ENCODE measurements at places on chromosomes 3 and 15. TPM values are rescaled to one million over a fixed set of nuclear protein-coding genes. Genes with fewer than 3 reads are reported as not detected.

DNA sequence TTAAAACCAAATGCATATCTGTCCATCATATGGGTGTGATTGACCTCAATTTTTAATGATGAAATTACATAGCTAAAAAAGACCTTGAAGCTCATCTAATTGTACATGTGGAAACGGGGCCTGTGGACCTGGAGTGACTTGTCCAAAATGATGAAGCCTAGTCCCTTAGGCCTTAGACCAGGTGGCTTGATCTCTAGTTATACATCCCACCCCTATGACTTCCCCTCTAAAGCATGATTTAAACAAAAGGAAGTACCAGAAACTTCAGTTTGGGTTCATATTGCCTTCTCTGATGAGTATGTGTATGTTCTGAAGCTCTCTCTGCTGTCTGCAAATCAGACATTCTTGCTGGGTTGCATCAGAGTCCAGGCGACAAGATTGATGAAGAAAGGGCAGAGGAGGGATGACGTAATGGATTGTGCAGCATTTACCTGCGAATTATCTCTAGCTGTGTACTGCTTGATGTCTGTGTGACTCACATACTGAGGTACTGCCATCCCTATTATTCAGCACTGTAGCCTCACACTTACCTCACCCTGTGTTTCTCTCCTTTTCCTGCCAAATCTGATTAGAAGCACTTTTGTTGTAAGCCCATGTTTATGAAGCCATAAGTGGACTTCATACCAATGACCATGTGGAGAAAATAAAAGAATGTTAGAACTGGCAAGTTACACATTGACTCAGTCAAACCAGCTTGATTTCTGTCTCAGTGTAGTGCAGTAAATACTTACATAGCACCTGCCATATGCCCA is 111.5 kb downstream of the FILIP1L start:
- peak overlapping the region; percentile 55 for H3K27ac ChIP-seq
- no peak overlapping the region for H3K4me3 ChIP-seq
- no peaks in the 10 kb centered on the region for H3K36me3 ChIP-seq
- H3K4me1 ChIP-seq, result peaks cover 29% of the 10 kb centered on the region
- H3K27me3 ChIP-seq, result no peaks in the 10 kb centered on the region

NOX5 gene
- polyA plus RNA-seq, result 0.05 TPM

GRCh38 chr3:66303491-66303901 is 82.7 kb downstream of the SLC25A26 start:
- DNase-seq, result no peak
- no peak overlapping the region for H3K27ac ChIP-seq
- H3K36me3 ChIP-seq, result no peaks in the 10 kb centered on the region
- no peak overlapping the region for H3K4me3 ChIP-seq

MKRN3 gene
- 4.7 TPM for polyA plus RNA-seq

GRCh38 chr15:37973856-37974255 is 39.4 kb downstream of the TMCO5A start:
- H3K27me3 ChIP-seq, result no peaks in the 10 kb centered on the region
- no peaks in the 10 kb centered on the region for H3K36me3 ChIP-seq
- no peak overlapping the region for H3K4me3 ChIP-seq
- DNase-seq, result no peak

GRCh38 chr3:173846584-173846983 is 449.0 kb downstream of the NLGN1 start:
- H3K27ac ChIP-seq, result no peak overlapping the region
- no peaks in the 10 kb centered on the region for H3K36me3 ChIP-seq
- H3K4me3 ChIP-seq, result no peak overlapping the region
- no peaks in the 10 kb centered on the region for H3K27me3 ChIP-seq
- peak; percentile 1 for DNase-seq
- H3K4me1 ChIP-seq, result no peaks in the 10 kb centered on the region

- peaks cover 14% of the 10 kb centered on the region for H3K4me1 ChIP-seq
- H3K27me3 ChIP-seq, result no peaks in the 10 kb centered on the region
- no peak overlapping the region for H3K4me3 ChIP-seq
- H3K36me3 ChIP-seq, result no peaks in the 10 kb centered on the region
- no peak for DNase-seq
- no peak overlapping the region for H3K27ac ChIP-seq
Measured at GRCh38 chr3:28669870-28670269, 321.2 kb upstream of the AZI2 start.

GRCh38 chr3:188185717-188186251 is 31.8 kb downstream of the LPP start:
- no peak for DNase-seq
- H3K4me1 ChIP-seq, result peaks cover 11% of the 10 kb centered on the region
- no peak overlapping the region for H3K4me3 ChIP-seq
- H3K27me3 ChIP-seq, result no peaks in the 10 kb centered on the region
- H3K27ac ChIP-seq, result peak overlapping the region; percentile 28
- H3K36me3 ChIP-seq, result peaks cover 3% of the 10 kb centered on the region

TIPARP gene
- polyA plus RNA-seq, result 6.2 TPM

GRCh38 chr3:125431912-125432790 is 57.0 kb upstream of the ZNF148 start:
- H3K27ac ChIP-seq, result no peak overlapping the region
- H3K4me1 ChIP-seq, result peaks cover 6% of the 10 kb centered on the region
- no peak overlapping the region for H3K4me3 ChIP-seq

CA12 gene
- 44.3 TPM for polyA plus RNA-seq

FAM81A gene
- polyA plus RNA-seq, result 1.1 TPM

DNA sequence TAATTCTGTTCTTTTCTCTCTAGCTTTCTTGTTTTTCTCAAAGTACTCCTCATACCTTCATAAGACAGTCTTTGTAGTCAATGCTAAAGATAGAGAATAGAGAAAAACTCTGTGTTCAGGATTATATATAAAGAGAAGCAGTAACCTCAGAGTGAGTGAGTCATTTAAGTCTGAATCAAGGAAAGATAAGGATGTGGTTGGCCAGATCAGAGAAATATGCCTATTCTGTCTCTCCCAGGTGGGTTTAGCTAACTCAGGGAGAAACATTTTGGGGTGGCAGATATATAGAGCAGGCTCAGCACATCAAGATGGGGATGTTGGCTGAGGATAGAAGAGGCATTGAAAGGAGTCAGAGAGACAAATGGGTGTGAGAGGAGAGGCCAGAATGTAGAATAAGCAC is 31.4 kb downstream of the GTF2E1 start:
- H3K27me3 ChIP-seq, result no peaks in the 10 kb centered on the region
- peaks cover 56% of the 10 kb centered on the region for H3K36me3 ChIP-seq
- H3K4me3 ChIP-seq, result no peak overlapping the region
- no peak for DNase-seq
- peaks cover 6% of the 10 kb centered on the region for H3K4me1 ChIP-seq

TNNC1 gene
- polyA plus RNA-seq, result 2.6 TPM

DNA sequence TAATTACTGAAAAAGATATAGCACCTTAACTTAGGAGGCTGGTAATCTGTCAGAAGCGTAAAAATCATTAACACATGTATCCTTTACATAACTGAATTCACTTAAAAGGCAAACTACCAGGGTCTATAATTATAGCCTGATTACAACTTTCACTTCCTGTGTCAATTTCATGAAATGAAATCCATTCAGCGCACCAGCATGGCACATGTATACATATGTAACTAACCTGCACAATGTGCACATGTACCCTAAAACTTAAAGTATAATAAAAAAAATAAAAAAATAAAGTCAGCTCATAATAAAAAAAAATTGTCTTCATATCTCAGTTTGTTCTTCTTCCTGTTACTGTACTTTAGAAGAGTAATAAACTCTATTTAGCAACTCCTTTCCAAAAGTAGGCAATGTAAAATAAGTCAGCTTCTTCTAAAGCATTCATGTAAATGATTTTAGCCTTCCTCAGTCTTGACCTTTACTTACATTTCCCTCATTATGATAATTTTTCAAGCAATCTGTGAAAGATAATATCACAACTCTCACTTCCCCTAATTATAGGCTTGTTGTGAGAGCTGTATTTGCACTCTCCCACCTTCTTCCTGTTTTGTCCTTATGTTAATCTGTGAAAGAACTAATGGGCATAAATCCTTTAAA is 50.1 kb downstream of the KBTBD8 start:
- H3K27ac ChIP-seq, result no peak overlapping the region
- H3K27me3 ChIP-seq, result no peaks in the 10 kb centered on the region
- H3K36me3 ChIP-seq, result no peaks in the 10 kb centered on the region

GRCh38 chr15:31930967-31931366 is 99.3 kb upstream of the CHRNA7 start:
- no peaks in the 10 kb centered on the region for H3K36me3 ChIP-seq
- no peaks in the 10 kb centered on the region for H3K4me1 ChIP-seq
- H3K27ac ChIP-seq, result no peak overlapping the region
- no peaks in the 10 kb centered on the region for H3K27me3 ChIP-seq
- H3K4me3 ChIP-seq, result no peak overlapping the region

EPHB1 gene
- polyA plus RNA-seq, result 0.84 TPM

DNA sequence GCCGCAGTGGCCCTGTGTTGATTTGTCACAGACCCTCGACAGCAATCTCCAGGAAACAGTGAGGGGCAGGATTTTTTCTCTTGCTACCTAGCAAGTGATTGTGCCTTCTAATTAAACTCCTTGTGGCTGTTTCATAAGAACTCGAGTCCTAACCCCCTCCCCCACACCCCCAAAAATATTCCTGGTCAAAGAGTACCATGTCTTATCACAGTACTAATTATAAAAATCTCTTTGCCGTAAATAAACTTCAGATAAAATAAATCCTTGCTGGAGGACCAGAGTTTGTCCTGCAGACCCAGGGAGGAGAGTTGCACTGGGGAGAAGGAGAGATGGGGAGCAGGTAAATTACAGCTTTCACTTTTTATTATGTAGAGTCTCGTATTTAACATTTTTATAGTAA is 64.3 kb downstream of the FAM174B start:
- H3K4me1 ChIP-seq, result no peaks in the 10 kb centered on the region
- no peak overlapping the region for H3K27ac ChIP-seq
- H3K36me3 ChIP-seq, result no peaks in the 10 kb centered on the region
- no peak overlapping the region for H3K4me3 ChIP-seq
- no peak for DNase-seq
- H3K27me3 ChIP-seq, result no peaks in the 10 kb centered on the region

LYZL4 gene
- polyA plus RNA-seq, result not detected

ATP8B4 gene
- polyA plus RNA-seq, result 0.03 TPM

DNA sequence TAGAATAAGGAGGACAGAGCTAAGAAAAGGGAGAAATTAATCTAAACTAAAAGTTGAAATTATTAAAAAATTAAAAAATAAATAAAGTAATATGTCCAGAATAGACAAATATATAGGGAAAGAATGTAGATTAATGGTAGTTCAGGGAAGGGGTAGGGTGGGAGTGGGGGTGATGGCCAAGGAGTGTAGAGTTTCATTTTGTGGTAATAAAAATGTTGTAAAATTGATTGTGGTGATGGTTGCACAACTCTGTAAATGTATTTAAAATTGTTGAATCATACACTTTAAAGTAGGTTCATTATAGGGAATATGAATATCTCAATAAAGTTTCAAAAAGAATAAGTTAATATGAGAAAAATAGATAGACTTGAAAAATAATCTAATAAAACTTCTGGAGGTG is 21.0 kb upstream of the FNDC3B start:
- no peaks in the 10 kb centered on the region for H3K27me3 ChIP-seq
- no peak for DNase-seq
- H3K27ac ChIP-seq, result no peak overlapping the region
- H3K36me3 ChIP-seq, result no peaks in the 10 kb centered on the region
- H3K4me1 ChIP-seq, result no peaks in the 10 kb centered on the region

DNA sequence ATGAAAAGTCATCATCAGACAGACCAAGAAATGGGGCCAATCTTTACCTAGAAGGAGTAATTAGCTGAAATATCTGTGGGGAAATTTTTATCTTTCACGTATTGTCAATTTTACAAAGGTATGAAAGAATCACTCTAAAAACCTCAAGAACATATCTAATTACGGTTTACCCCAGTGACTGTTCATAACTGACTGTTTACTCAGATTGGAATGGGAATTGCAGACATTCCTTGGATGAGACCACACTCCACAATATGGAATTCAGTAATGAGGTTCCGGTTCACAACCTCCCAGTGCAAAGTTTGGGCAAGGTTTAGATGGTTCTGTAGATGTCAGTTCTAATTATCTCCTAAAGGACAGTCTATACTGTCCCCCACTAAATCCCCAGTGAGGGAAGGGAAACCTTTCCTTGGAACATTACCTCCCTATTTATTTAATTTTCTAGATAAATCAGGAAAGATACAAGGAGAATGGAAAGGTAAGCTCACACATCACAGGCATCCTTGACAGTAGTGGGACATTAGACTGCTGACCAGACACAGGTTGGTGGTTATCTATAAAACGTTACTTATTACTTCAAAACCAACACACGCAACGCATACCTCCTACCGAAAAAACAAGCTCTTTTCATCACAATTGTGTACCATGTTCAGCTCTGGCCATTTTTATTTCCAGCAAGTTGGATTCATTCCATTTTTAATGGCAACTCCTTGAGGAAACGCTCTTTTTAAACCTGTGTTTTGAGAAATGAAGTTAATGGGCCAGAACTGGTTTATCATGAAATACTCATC is 129.9 kb downstream of the RORA start:
- no peak for DNase-seq
- no peak overlapping the region for H3K27ac ChIP-seq

- no peak for DNase-seq
- H3K4me3 ChIP-seq, result no peak overlapping the region
- no peak overlapping the region for H3K27ac ChIP-seq
- H3K4me1 ChIP-seq, result no peaks in the 10 kb centered on the region
Measured at GRCh38 chr3:88434001-88434400, 284.2 kb downstream of the C3orf38 start.

DNA sequence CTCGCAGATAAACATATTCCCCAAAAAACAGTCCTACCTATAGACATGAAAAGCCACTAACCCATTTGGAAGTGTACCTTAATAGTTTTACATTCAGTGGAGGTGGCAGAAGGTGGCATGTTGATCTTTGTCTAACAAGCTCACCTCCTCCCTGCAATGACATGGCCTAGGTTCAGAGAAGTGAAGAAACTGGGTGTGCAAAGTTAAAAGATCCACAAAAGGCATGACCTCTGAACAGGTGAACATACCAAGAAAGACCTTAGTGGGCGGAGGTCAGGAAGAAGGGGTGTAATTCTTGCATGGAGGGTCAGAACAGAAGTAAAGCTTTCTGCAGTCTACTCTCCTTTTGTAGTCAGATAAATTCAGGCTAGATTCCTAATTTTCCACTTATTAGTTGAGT is 822 bp downstream of the MRPL3 start:
- peak overlapping the region; percentile 78 for H3K27ac ChIP-seq
- H3K27me3 ChIP-seq, result no peaks in the 10 kb centered on the region
- peak overlapping the region; percentile 84 for H3K4me3 ChIP-seq
- peak; percentile 18 for DNase-seq

TCF12 gene
- polyA plus RNA-seq, result 50.6 TPM

DNA sequence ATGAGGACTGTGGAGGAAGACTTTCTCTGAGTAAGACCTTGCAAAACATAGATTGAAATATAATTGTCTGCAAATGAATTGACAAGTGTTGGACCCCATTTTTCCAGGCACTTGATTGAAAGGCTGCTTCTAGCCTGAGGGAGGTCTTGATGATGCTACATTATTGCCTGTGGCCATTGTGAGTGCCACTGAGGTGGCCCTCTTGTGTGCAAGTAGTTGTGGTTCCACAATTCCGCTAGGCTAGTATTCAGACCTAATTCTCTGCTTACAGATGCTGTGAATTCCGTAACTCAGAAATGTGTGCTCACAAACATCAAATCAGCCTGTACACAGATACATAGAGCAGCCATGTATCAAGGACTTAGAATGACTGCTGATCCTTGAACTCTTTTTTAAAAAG is 34.7 kb downstream of the FNDC3B start:
- H3K27me3 ChIP-seq, result no peaks in the 10 kb centered on the region
- no peak for DNase-seq
- no peak overlapping the region for H3K4me3 ChIP-seq
- peaks cover 8% of the 10 kb centered on the region for H3K4me1 ChIP-seq
- peaks cover 37% of the 10 kb centered on the region for H3K36me3 ChIP-seq
- no peak overlapping the region for H3K27ac ChIP-seq

- H3K4me1 ChIP-seq, result no peaks in the 10 kb centered on the region
- H3K27ac ChIP-seq, result no peak overlapping the region
- peak; percentile 86 for DNase-seq
- H3K36me3 ChIP-seq, result no peaks in the 10 kb centered on the region
Measured at GRCh38 chr15:68924866-68925560, 5.3 kb upstream of the SPESP1 start.
